ENCODE measurements at places on chromosomes 2 and 18.

GRCh38 chr2:101597347-101597944, 100.1 kb upstream of the MAP4K4 start:
- no peak for DNase-seq

- DNase-seq = no peak
These were observed 1.7 kb upstream of the LCLAT1 start for GRCh38 chr2:30445266-30445821.

DNA sequence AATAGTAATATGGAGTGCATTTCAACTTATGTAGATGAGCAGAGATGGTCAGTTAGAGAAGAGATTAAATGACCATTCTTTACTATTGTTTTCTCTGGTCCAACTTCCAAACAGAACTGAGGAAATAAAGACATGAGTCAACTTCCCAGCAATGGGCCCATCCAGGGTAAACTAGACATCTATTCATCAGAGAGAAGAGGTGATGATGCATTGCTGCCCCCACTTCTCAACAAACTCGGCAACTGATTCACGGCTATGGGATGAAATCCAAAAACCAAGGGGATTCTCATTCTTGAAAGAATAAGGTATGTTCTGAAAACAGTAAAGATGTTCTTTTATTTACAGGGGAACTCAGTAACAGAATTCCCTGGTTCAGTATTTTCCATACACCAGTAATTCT, 190.7 kb downstream of the RDH14 start:
- DNase-seq = no peak

GRCh38 chr2:198309673-198310280, 505.4 kb downstream of the PLCL1 start:
- DNase-seq = peak; percentile 59

DNA sequence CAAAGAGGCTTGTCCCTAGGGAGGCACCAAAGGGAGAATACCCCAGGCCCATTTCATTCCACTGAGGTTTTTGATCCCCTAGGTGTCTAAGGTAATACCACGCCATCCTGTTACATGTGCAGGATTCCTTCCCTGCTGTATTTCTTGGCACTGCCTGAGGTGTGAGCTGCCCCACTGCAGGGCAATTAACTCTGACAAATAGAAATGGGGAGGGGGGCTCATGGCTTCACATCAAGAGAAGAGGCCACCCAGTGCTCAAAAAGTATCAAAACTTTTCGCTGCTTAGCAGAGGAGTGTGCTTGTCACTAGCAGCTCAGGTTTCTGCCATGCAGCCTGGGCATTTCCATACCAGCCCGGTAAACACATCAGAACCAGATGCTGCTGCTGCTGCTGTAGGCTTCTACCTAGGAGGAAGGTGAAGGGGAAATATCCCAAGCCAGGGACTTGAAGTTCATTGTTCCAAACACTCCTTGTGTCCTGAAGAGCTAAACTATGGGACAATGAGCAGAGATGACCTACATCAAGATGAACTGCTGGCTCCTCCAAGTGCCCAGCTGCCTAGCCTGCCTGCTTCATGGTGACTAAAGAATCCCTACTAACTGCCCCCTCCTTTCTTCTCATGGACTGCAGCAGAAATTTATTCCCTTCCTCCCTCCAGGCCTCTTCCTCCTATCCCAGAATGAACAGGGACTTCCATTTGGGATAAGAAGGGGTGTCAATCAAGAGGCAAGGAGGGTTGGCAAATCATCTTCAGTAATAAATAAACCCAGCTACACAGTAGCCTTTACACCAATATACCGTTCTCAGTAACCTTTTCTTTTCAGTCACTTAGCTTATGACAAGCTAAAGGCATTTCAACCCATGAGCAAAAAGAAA, 16.4 kb downstream of the POU3F3 start:
- DNase-seq = no peak

DNA sequence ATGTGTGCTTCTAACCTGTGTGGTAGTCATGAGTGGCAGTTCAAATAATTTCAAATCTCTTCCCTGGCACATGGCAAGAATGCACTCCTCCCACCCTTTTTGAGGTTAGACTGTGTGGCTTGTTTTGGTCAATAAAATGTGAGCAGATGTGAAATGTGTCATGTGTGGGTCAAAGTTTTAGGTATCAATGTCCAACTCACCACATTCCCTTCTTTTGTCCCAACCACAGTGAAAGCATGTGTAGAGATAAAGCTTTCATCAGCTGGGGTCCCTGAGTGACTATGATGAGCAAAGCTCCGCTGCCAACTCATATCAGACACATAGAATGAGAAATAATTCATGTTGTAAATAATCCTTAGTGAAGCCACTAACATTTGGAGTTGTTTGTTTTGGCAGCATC, 118.2 kb downstream of the PAX3 start:
- DNase-seq = no peak

DNA sequence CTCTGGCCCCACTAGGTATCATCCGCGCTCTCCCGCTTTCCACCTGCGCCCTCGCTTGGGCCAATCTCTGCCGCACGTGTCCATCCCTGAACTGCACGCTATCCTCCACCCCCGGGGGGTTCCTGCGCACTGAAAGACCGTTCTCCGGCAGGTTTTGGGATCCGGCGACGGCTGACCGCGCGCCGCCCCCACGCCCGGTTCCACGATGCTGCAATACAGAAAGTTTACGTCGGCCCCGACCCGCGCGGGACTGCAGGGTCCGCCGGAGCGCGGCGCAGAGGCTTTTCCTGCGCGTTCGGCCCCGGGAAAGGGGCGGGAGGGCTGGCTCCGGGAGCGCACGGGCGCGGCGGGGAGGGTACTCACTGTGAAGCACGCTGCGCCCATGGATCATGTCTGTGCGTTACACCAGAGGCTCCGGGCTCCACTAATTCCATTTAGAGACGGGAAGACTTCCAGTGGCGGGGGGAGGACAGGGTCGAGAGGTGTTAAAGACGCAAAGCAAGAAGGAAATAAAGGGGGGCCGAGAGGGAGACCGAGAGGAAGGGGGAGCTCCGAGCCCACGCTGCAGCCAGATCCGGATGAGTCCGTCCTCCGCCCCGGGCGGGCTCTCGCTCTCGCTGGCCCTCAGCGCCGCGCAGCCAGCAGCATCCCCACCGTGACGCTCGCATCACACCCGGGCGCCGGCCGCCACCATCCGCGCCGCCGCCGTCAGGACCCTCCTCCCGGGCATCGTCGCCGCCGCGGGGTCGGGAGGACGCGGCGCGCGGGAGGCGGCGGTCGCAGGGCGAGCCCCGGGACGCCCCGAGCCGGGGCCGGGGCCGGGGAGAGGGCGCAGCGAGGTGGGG, 664 bp downstream of the NETO1 start:
- DNase-seq = no peak

GRCh38 chr2:625415-626333, 51.5 kb downstream of the TMEM18 start:
- no peak for DNase-seq

DNA sequence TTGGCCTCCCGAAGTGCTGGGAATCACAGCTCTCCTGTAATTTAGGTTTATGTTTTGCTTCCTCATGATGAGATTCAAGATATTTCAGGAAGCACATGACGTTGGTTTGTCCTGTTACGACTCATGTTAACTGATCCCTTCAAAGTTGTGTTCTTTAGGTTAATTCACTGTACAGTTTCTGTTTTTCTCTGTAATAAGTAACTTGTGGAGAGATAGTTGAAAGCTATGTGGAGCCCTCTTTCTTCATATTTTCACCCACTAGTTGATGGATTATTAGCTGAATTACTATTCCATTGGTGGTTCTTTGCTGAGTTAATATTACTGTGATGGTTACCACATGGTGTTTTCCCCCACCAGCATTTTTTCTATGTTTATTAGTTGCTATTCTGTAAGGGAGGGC, 18.3 kb upstream of the CHCHD5 start:
- no peak for DNase-seq

DNA sequence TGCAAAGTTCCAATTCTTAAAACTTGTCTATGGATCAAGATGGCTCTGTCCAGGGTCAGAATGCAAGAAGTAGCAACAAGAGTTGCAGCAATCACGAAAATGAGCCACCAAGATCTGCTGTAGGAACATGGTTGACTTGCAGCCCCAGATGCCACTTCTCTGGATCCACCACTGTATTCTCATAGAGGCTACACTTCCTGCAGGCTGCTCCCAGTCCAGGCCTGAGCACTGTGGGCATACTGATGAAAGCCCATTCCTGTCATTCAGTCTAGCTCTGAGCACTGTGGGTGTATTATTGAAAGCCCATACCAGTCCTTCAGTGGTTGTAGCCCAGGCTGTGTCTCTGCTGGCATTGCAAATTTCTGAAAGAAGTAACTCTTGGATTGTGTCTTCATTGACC, 213.9 kb upstream of the AGAP1 start:
- DNase-seq = no peak

DNA sequence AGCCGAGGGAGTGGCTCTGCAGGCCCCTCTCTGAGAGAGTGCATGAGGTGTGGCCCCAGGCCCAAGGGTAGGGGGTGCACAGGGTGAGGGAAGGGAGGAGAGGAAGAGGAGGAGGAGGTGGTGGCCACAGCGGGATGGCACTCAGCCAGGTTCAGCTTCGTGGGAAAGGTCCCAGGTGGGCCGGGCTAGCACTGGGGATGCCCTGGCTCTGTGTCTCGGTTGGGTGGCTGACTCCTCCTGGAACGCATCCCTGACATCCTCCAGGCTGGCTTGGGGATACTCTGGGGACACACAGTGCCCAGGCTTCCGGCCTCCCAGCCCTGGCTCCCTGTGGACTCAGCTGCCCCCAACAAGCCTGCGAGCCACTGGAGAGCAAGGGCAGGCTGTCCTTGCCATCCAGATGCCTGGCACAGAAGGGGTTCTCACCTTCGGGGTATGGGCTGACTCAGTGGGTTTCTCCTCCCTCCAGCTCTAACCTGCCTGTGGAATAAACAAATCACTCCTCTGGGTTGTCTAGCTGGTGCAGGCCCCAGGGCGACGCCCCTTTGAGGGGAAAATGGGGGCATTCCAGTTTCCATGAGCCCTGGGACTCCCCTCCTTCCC, 582 bp upstream of the ZAP70 start:
- peak; percentile 46 for DNase-seq

- DNase-seq = no peak
These were observed 156.4 kb downstream of the PPP1R1C start for GRCh38 chr2:182142062-182142461.

- DNase-seq = peak; percentile 28
These were observed 242.6 kb downstream of the PHLPP1 start for GRCh38 chr18:62957885-62958472.

DNA sequence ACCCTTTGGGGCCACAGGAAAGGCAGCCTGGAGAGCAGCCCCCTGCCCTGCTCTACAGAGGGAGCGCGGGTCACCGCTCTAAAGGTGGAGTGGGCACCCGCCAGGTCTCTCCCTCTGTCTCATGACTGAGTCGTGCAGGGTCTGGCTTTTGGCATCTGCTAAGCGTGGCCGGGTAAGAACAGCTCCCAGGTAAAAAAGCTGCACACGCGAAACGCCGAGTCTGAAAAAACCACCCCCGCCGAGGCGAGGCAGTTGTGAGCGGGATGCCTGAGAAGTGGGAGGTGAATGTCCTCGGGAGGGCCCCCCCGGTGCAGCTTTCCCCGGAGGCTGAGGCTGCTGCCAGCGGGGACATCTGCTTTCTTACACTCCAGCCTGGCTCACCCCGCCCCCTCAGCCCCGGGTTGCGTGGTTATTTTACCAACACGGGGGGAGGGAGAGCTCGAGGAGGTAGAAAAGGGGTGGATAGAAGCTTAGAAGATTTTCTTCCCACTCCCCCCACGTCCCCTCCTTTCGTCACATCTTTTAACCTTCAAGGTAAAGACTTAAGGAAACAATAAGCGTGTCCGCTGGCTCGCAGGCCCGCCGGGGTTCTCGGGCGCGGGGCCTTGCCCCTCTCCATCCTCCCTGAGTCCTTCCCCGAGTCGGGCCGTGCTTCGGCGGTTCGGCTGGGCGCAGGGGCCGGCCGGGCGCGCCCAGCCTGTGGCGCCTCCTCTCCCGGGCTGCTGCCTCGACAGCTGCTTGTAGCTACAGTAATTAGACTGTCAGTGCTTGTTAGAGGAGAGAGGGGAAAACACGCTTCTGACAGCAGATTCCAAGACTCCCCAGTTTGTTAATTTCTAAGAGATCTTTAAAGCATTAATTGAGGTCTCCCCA, 70.6 kb upstream of the PSMD14 start:
- DNase-seq = peak; percentile 55

DNA sequence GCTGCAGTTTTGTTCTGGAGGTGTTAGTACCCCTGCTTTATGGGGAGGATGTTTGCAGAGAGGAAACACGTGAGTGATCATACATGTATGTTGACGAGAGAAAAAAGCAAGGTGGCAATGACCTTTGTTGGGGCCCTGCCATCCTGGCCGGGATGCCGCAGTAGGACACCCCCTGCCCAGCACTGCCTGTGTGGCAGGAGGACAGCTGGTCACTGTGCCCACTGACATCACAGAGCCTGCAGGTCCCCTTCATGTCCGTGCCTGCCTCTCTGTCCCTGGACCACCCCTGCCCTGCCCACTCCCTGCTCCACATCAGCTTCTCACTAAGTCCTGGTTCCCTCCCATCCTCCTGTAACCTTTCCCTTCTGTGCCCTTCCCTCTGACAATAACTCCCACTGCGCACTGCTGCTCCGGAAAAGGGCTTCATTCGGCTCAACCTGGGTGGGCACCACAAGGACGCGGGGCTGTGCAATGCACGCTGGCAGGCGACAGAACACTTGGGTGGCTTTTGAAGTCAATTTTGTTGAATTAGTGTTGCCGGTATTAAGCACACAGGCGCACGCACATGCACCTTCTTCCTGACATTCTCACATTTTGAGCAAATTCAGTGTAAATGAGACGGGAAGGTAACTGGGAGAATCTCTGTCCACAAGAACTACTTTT, 51.5 kb upstream of the TWIST2 start:
- no peak for DNase-seq

DNA sequence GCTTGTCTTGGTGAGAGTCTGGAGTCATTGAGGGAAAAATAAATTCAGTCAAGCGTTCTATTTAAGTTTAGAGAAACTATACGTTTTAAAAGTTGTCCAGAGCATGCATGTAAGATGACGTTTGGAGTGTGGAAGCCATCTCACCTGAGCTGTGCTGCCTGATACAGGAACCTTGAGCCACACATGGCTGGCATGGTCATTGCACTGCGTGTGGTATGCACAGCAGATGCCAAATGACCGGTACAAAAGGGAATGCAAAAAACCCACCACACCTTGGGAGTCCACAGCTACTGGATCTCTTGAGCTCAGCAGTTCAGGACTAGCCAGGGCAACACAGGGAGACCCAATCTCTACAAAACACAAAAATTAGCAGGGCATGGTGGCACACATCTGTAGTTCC, 4.3 kb downstream of the MZT2B start:
- DNase-seq = no peak

DNA sequence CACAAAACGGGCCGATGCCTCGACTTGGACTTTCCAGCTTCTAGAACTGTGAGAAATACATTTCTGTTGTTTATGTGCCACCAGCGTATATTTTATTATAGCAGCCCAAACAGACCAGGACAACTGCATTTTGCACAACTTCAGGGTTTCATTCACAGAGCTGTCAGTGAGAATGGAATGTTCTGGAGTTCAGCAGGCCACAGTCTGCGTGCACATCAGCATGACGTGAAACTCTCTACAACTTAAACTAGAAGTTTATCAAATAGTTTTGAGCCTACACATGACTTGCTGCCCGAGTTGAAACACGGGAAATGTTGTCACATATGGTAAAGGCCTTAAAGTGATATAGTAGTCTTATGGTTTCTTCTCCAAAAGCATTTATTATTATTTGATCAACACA, 3.9 kb upstream of the TRIB2 start:
- DNase-seq = no peak

- no peak for DNase-seq
These were observed 361.2 kb downstream of the FSIP2 start for GRCh38 chr2:186099826-186100225.
